A549 treated with ZK216348 at 1 μM for 4 hours (cell line): ENCODE measurements at places on chromosomes 11 and 22. TPM values are rescaled to one million over a fixed set of nuclear protein-coding genes. Genes with fewer than 3 reads are reported as not detected.

NCF4 gene
- not detected in 5 replicates for total RNA-seq

HMGXB4 gene
- total RNA-seq = 8.2 to 17.9 TPM (median 11.4 TPM) in 5 replicates

MRPL48 gene
- 45.3 to 66.7 TPM (median 52.9 TPM) in 5 replicates for total RNA-seq

ADAMTS15 gene
- total RNA-seq = 4.8 to 10.2 TPM (median 8.7 TPM) in 5 replicates

OR52I1 gene
- not detected in 5 replicates for total RNA-seq

HEPN1 gene
- not detected in 5 replicates for total RNA-seq

TENM4 gene
- total RNA-seq = 0.14 to 0.20 TPM in 2 of 5 replicates, not detected in the others

ZMAT5 gene
- total RNA-seq = 14.6 to 19.6 TPM (median 17.8 TPM) in 5 replicates

SAA2 gene
- total RNA-seq = 0.65 TPM in 1 of 5 replicates, not detected in the others

RFPL1 gene
- not detected in 5 replicates for total RNA-seq

DCDC1 gene
- total RNA-seq = 0.32 to 0.67 TPM (median 0.59 TPM) in 5 replicates

MCHR1 gene
- not detected in 5 replicates for total RNA-seq

OTOG gene
- total RNA-seq = not detected in 5 replicates

TMPRSS6 gene
- total RNA-seq = not detected in 5 replicates

PLAAT4 gene
- 1.7 to 2.4 TPM (median 2.0 TPM) in 5 replicates for total RNA-seq
